ENCODE measurements at places on chromosomes 2 and 18.

- DNase-seq, result no peak
Observed at GRCh38 chr18:37391698-37392548, 173.7 kb downstream of the CELF4 start.

GRCh38 chr18:79917169-79917852 is 34.1 kb downstream of the SLC66A2 start:
- no peak for DNase-seq

- DNase-seq, result no peak
Observed at GRCh38 chr2:157587576-157587975, 41.1 kb downstream of the ACVR1C start.

DNA sequence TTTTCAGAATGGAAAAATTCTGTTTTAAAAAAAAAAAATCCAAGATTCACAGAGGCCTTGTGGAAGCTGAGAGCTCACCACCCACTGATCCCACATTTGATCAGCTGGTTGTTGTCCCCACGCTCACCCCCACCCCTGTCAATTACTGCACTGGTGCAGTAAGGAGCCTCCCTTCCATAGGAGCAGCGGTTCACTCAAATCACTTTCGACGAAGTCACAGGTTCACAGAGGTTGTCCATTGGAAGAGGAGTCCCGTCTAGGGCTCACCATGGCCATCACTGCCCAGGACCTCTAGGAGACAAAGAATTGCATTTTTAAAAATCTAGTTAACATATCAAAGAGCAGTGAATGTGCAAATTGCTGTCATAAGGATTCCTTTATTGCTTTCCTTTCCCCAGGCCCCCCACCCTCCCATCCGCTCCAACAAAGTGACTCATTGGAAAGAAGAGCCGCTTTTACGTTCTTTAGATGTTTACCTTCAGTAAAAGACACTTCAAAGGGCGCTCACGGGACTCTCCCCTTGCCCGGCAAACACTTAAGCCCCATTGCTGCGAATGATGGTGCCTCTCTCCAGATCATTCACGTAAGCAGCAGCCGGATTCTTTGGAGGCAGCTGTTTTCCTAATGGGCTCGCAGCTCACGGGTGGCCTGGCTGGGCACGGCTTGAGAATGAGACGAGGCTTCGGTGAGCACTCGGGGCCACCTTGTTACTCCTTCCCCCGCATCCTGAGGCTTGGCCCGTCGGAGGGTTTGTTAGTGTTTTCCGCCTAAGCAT is 165.5 kb upstream of the SALL3 start:
- DNase-seq, result no peak

DNA sequence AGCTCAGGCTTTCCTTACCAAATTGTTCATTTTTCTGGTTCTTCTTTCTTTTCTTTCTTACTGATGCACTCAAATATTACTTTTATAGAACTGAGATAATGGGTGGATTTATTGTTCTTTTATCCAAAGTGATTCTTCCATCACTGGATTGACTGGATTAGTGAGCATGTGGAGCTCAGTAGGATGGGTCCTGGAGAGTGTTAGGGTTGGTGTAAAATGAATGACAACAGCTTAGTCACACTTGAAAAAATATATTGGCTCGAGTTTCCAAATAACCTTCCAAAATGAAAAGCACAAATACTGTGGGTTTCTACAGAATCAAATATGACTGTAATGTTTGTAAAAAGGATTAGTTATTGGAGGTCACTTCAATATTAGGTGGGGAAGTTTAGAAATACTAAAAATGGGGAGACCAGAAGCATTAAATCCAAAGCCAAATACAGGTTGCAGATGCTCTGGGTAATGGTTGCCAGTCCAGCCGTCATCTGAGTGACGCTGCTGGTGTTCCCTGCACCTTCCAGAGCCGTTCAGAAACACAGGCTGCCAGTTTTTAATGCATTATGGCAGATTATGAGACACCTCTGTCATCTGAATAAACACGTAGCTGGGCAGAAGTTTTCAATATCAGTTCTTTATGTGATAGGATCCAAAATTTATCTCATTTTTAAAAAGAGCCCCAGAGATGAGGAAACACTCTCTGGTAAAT is 294.8 kb upstream of the NRP2 start:
- DNase-seq, result no peak

GRCh38 chr18:8097927-8098326 is 511.3 kb upstream of the RAB12 start:
- DNase-seq, result no peak

DNA sequence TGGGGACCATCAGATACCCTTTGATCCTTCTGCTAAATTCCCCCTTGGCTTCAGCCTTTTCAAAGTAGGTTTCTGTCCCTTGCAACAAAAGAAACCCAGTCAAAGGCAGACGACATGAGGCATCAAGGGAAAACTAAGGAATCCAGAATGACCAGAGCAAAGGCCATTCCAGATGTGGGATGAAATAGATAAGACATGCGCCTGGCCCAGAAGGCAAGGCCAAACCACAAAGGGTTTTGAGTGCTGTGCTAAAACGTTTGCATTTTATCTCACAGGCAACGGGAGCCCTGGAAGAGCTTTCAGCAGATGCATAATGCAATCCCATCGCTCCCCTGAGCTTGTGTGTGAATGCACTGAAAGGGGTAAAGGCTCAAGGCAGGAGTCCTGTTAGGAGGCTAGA is 17.7 kb downstream of the CXCR1 start:
- DNase-seq, result no peak

DNA sequence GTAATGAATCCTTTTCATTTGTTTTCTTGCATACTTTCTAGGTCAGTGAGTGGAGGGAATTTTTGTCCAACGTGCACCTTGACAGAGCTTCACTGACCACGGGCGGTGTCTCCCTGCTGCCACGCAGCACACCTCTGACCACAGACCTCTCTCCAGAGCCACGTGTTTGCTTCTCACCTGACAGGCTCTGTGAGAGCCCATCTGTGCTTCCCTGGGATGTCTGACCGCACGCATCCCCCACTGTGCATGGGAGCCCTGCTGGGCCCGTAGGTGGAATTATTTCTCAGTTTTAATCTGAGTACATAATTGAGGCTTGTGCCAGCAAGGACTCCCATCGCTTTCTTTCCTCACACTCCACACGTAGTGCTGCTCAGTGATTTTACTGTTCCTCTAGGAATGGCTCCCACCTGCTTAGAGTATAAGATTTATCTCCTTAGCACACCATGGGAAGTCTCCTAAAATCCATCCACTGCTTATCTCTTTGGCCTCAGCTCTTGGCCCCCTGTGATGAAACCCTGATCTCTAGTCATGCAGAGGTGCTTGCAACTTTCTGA is 482.6 kb downstream of the TSN start:
- no peak for DNase-seq

GRCh38 chr18:57466307-57466706 is 31.1 kb downstream of the ONECUT2 start:
- no peak for DNase-seq

GRCh38 chr18:13239171-13239956 is 20.8 kb downstream of the LDLRAD4 start:
- DNase-seq, result no peak

DNA sequence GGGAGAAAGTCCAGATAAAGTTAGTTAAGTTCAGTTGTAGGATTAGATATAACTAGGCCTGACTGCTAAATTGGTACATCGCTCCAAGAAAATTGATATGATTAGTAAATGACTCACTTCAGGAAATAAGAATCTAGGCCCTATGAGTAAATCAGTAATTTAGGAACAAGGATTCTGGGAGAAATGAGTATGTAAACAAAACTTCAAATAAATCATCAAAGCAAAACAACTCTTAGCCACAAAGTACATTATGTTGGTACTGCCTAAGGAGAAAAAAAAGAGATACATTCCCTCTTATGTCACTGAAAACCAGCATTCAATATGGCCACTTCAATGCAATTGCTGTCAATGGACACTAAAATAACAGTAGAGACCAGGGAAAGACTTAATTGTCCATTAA is 529.1 kb downstream of the ZNF804A start:
- peak; percentile 2 for DNase-seq

GRCh38 chr2:234286118-234286598 is 210.7 kb downstream of the ARL4C start:
- peak; percentile 82 for DNase-seq

DNA sequence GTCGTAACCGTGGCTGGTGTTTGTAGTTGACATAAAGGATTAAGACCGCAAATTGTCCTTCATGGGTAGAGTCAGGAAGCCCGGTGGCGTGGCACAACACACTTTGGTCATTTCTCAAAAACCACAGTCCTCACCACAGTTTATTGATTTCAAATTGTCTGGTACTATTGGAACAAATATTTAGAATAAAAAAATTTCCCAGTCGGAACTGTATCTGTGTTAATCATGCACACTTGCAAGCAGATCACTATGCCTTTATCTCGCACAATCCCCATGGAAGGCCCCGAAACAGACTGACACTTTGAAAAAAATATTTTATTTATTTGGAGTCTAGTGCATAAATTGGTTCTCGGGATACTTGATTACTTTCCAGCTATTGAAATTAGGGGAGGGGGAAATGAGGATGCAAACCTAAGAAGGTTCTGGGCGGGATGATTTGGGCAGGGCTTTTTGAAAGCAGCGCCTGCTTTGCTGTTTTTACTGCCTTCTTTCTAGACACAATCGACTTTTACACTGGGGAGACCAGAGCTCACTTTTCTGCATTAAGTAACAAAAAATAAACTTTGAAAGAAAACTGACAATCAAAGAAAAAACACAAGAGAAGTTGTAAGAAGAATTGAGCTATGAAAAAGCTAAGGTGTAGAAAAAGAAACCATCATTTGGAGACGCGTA is 15.4 kb upstream of the HOXD1 start:
- no peak for DNase-seq

DNA sequence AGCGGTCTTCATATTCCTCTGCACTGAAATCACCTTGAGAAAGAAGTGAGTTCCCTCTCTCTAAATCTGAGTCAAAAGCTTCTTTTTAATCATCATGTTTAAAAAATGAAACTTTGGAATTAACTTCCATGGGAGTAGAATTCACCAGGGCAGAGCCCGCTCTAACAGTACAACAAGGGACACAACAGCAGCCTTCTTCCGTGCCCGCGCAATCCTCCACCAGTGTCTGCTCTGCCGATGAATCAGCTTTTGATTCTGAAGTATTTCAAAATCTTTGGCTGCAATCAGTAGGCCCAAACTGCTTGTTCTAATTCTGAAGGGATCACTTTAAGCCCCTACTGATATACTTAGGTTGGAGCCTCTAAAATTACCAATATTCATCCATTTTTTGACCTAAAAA is 76.9 kb downstream of the USP40 start:
- DNase-seq, result peak; percentile 20

- DNase-seq, result no peak
Observed at GRCh38 chr2:119837759-119838158, 78.0 kb downstream of the PTPN4 start.

DNA sequence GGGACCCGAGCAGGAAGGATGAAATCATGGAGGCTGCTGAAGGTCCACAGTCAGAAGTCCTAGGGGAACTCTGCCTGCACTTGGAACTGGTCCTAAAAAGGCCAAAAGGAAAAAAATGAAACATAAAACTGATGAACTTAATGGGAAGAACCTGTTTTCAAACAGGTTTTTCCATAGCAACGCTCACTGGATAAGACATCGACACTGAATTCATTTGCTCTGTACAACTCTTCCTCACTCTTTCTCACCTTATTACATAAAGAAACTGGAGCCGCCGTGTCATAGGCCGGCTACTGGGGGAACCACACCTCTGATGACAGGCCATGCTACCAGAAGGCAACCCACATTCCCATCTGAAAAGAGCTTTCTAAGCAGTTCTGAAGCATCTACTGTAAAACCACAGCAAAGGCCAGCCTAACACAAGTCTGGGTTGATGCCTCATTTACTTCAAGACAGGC is 83.6 kb downstream of the FARSB start:
- DNase-seq, result no peak

GRCh38 chr2:29351916-29352591 is 236.8 kb downstream of the CLIP4 start:
- peak; percentile 13 for DNase-seq
